ENCODE measurements at places on chromosomes 4 and X. TPM values are rescaled to one million over a fixed set of nuclear protein-coding genes. Genes with fewer than 3 reads are reported as not detected.

- no peak for DNase-seq
- no peaks in the 10 kb centered on the region for H3K4me1 ChIP-seq
- no peaks in the 10 kb centered on the region for H3K27me3 ChIP-seq
- H3K4me3 ChIP-seq, result no peak overlapping the region
- no peak overlapping the region for H3K27ac ChIP-seq
Measured at GRCh38 chr4:70715097-70715496, 6.7 kb upstream of the RUFY3 start.

DNA sequence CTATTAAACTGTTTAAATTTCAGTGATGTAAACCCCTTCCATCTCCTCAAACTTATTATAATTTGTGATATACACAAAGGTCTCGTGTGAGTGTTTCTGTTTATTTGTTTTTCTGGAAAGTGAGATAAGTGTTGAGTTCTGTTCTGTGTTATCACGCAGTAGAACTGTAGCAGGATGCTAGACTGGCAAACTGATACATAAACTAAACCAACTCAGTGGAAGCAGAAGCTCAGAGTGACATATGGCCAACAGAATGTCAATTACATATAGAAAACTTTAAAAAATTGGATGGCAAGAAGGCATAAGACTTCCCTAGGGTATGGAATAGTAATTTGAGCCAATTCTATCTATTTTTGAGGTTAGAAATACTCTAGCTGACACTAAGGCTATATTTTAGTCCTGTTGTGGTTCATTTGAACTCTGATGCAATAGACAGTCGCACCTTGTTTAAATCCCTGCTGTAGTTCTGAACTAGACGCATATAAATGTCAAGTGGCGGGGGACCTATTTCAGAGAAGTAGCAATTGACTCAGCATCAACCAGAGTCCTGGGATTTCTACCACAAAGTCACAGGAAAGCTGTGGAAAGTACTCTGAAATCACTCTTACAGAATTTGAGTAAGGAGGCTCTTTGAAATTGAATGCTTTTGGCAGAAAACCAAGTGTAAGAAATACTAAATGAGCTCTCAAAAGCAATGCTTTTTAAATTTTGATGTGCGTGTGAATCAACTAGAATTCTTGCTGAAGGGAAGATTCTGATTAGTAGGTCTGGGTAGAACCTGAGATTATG is 294.4 kb downstream of the INPP4B start:
- H3K36me3 ChIP-seq, result no peaks in the 10 kb centered on the region
- H3K4me1 ChIP-seq, result no peaks in the 10 kb centered on the region
- DNase-seq, result no peak
- H3K27me3 ChIP-seq, result no peaks in the 10 kb centered on the region
- H3K4me3 ChIP-seq, result no peak overlapping the region

GRCh38 chr4:20362148-20362547 is 110.4 kb downstream of the SLIT2 start:
- H3K27ac ChIP-seq, result no peak overlapping the region
- no peak for DNase-seq
- no peaks in the 10 kb centered on the region for H3K36me3 ChIP-seq
- H3K27me3 ChIP-seq, result no peaks in the 10 kb centered on the region

Gene BEX5
- 8.8 TPM for total RNA-seq

Gene ARSJ
- total RNA-seq, result 8.0 TPM

Measured in lung (tissue), 17 donors.